ENCODE measurements at places on chromosomes 3 and 15.
A peak's percentile ranks its signal among the peaks of the same experiment; 100 is the strongest.

DNA sequence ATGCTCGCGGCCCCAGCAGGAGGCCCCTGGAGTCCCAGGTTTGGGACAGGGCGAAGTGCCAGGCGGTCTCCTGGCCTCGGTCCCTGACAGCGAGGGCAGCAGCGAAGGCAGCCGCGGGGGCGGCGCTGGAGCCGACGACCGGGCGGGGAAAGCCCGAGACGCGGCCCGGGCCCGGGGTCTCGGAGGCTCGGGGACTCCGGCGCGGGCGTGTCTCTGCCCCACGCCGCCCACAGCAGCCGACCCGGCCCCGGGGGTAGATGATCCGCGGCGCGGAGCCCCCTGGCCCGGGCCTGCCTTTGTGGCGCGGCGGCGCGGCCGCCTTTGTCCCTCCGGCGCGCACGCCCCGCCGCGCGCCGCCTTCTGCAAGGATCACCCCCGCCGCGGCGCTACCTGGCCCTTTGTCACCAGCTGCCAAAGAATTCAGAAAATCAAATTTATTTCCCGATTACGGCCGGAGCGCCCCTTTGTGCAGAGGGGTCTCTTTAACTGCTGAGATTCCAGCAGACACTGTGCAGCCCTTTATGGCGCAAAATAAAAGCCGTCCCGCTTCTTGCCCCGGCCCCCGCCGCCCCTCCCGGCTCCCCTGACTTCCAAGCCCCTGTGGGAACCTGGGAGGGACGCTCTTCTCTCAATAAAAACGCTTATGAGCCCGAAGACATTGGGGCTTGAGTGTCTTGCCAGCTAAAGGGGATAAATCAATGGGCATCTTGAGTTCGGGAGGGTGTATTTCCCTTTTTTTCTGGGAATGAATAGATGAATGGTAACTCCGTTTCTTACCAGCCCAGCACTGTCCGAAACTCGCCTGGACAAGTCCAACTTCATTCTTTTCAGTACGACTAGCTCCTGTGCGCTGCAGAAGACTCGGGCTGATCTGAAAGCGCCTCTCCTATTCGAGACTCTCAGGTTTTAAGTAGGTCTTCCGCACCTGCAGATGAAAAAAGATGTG lies 68.4 kb downstream of the HES1 start:
- no peak for DNase-seq

DNA sequence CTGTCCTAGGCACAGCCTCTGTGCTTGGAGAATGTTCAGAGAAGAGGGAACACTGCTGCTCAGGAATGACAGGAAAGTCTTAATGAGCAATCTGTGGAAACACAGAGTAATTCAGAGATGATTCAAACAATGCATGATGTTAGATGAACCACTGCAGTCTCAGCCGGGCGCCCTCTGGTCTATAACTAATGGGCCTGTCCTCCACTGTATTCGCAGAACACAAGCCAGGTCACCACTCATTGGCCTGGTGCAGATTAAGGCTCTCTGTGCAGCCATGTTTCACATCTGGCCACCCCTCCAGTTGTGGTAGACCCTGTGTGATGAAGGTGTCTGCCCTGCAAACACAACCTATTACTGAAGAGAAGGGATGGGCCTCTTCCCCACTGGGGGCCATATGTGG lies 281.7 kb upstream of the ROPN1 start:
- no peak for DNase-seq

DNA sequence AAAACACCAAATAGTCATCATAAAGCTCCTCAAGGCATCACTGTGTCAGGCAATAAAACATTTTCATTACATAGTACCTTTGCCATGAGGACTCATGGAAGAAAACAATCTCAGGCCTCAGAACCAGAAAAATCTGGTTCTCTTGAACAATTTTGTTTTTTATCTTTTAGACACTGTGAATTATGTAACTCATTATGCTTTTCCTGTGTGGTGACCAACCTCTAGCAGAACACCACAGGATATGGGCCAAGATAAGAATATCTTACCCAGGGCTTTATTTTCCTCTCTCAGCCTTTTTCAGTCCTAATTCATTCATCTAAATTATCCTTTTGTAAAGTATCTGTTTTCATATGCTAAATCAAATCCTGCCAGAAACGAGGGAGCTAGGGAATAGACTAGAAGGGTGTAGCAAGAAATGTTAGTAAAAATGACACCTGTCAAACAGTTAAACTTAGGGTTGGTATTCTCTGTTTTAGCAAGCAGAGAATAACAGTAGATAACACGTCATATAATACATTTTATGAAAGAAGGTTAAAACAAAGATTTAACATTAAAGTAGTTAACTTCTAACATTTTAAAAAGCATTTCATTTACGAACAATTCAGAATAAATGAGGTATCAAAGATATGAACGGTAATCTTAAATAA lies 111.1 kb downstream of the FBXL22 start:
- no peak for DNase-seq

GRCh38 chr3:188437926-188438325 lies 284.0 kb downstream of the LPP start:
- no peak for DNase-seq

- DNase-seq, result no peak
These were observed 52.0 kb downstream of the PLCL2 start for GRCh38 chr3:16936676-16937230.

DNA sequence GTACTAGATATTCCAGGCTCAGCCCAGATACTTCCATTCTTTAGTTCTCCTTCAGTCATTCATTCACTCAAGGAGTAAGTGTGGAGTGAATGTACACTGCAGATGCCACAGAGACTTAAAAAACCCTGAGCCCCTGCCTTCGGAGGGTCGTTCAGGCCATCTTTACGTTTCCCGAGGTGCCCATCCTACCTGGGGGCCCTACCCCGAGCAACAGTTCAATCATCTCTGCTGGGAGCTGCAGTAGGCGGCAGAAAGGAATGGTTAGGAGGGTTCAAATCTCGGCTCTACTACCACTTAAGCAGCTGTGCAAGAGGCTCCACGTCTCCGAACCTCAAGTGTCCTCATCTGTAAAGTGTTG lies 613 bp downstream of the SEC13 start:
- DNase-seq, result no peak

DNA sequence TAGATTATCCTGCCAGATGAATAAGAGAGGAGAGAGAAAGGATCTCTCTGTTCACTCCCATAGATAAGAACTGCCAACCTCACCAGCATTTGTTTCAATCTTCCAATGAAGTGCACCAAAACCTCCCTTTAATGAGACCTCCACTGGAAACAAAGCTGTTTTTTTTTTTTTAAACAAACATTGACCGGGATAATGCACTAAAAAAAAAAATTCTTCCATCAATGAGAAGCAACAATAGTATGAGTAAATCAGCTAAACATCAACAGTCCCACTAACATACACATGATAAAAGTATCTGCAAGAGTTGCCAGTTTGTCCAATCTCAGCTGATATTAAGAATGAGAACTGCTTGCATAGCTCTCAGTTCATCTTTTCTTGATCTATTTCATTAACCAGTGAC lies 19.9 kb downstream of the TJP1 start:
- no peak for DNase-seq

GRCh38 chr15:58203537-58203936 lies 65.4 kb downstream of the AQP9 start:
- no peak for DNase-seq

- DNase-seq, result peak; percentile 8
These were observed 716 bp downstream of the CPEB1 start for GRCh38 chr15:82646250-82647044.

GRCh38 chr3:141845407-141846049 lies 30.9 kb upstream of the ATP1B3 start:
- peak; percentile 52 for DNase-seq

DNA sequence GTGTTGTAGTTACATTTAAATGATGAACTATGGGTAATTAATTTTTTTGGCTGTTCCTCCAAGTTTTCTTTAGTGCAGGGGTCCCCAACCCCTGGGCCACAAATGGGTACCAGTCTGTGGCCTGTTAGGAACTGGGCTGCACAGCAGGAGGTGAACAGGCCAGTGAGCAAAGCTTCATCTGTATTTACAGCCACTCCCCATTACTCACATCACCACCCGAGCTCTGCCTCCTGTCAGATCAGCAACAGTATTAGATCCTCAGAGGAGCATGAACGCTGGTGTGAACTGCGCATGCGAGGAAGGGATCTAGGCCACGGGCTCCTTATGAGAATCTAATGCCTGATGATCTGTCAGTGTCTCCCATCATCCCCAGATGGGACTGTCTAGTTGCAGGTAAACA lies 75.9 kb upstream of the RPL35A start:
- no peak for DNase-seq

DNA sequence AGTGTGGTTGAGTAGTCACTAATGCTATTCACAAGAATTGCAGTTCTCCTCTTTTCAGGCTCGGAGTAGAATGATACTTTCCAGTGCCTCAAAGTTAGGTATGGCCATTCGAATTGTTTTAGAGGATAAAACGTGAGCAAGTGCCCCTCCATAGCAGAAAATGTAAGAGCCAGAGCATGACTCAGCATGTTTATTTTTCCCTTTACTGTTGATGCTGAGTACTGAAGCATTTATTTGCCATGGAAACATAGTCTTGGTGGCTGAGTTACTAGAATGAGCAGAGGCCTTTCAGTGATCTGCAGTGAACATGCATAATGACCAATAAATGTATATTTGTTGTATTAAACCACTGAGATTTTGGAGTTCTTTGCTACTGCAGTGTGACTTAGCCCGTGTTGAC lies 540.6 kb downstream of the NLGN1 start:
- DNase-seq, result no peak

DNA sequence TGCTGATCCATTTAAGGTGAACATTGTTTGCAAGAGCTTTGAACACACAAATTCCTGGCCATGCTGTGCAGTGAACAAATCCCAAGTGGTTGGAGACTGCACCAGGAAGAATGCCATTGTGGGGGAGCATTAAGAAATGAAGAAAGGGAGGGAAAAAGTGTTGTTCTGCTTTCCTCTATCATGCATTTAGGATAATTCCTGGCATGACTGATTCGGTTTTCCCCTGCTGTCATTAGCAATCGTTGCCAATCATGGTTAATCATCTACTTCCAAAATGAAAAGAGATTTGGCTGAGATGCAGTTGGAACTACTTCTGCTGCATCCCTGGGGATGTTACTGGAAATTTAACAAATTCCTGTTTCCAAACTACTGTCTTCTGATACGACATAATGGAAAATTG lies 73.7 kb upstream of the ZPLD1 start:
- DNase-seq, result no peak

DNA sequence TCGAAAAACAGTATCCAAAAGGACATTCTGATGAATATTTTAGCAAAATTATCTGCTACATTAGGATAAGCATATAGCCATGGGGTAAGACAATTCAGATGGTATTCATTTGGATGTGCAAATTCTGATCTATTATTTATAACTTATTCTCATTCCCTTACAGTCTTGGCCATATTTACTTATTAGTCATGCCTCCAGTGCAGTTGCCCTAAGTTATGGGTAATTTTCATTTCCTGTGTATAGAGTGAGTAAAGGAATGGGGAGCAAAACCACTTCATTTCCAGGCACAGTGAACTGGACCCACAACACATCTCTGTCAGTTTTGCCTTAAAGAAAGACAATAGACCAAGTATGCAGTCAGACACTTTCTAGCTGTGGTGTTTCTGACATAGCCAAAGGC lies 134.3 kb downstream of the POLQ start:
- DNase-seq, result no peak

DNA sequence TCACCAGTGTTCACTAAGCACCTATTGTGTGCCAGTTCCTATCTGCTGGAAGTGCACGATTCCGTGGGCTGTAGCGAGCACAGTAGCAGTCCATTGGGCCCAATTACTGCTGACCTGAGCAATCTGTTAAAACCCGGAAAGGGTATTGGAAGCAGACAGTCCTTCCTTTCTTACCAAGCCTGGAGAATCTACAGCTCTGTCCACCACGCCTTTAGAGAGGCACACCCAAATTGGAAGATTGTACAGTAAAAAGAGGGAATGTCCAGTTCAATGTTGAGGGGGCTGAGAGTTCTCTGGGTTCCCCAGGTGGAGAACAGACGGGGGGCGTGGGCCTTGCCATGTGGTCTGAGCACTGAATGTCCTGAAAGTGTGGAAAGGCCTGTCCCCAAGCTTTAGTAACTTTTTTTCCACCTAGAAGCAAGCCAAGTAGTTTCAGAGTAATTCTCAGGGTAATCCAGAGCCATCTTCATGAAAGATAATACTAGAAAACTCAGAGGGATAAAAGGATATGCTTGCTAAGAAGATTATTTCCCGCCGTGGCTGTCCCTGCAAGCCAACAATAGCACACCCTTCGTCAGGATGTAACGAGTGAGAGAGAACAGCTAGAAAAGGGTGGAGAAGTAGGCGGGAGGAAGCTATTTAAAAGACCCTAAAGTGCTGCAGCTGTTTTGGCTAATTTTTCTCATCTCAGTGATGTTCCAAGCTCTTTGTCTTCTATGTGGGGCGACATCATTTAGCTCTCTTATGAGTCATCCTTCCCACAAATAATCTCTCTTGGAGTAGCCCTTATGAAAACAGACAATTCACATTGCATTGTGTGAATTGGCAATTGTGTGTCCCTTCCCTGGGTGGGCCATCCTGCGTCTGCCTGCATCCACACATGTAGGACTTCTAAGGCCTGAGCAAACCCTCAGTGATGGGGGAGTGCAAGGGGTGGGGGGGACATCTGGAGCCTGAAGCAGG lies 181.0 kb downstream of the ATG7 start:
- DNase-seq, result no peak

DNA sequence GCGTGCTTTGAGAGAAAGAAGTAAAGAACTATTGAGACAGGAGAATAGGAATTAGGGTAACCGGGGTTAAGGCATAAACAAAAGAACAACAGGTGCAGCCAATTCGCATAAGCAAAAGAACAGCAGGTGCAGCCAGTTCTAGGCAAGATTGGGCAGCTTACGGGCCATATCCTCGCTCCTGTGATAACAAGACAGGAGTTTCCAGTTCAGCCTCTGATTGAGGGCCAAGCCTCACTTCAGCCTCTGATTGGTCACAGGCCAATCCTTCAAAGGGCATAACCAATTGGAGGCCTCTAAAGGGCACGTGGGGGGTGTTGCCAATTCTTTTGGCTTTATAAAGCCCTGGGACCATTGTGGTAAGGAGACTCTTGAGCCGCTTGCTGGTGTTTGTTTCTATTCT lies 143.5 kb downstream of the GADL1 start:
- DNase-seq, result no peak

GRCh38 chr3:76585794-76586392 lies 454.0 kb upstream of the ROBO2 start:
- no peak for DNase-seq

DNA sequence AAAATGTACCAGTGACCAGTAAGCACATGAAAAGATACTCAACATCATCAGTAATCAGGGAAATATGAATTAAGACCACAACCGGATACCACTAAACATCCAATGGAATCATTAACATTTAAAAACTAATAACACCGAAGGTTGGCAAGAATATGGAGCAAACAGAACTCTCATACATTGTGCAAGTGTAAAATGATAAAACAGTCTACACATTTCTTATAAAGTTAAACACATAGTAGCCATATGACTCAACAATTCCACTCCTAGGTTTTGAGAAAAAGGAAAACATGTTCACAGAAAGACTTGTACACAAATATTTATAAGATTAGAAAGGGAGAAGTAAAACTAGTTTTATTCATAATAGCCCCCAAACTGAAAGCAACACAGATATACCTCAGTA lies 60.3 kb upstream of the SLCO2A1 start:
- DNase-seq, result no peak

- no peak for DNase-seq
These were observed 28.2 kb downstream of the C3orf62 start for GRCh38 chr3:49248840-49249227.

Data from CD4-positive, alpha-beta T cell (primary cell).